Activated CD4-positive, alpha-beta T cell treated with anti-CD3 and anti-CD28 coated beads for 36 hours (primary cell): ENCODE measurements at places on chromosomes 4 and X.

- H3K36me3 ChIP-seq, result no peaks in the 10 kb centered on the region
- H3K27ac ChIP-seq, result no peak overlapping the region
- DNase-seq, result no peak
- no peak overlapping the region for H3K4me3 ChIP-seq
- no peaks in the 10 kb centered on the region for H3K27me3 ChIP-seq
- H3K4me1 ChIP-seq, result no peaks in the 10 kb centered on the region
These were observed 606.5 kb downstream of the MAGEB5 start for GRCh38 chrX:26822448-26822847.

- no peaks in the 10 kb centered on the region for H3K27me3 ChIP-seq
- H3K27ac ChIP-seq, result no peak overlapping the region
- DNase-seq, result no peak
- no peak overlapping the region for H3K4me3 ChIP-seq
- peaks cover 29% of the 10 kb centered on the region for H3K36me3 ChIP-seq
These were observed 13.9 kb downstream of the TMEM165 start for GRCh38 chr4:55409468-55410171.

DNA sequence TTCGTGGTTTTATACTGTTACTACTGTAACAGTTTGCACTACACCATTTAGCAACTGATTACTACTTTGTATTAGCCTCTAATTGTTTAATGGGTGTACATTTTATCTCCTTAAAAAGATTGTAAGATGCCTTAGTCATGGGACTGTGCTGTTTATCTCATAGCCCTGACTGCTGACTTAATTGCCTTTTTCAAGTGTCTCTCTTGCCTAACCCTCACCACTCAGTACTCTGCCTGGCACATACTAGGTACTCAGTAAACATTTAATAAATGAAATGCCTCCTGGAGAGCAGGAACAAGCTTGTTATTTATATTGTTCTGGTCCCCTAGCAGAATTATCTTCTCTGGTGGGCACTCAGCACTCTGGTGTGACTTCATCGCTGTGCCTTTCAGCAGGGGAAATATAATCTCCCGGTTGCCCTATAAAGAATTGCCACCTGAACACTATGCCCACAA is 1.7 kb upstream of the STIM2 start:
- no peaks in the 10 kb centered on the region for H3K36me3 ChIP-seq
- no peaks in the 10 kb centered on the region for H3K27me3 ChIP-seq
- H3K4me3 ChIP-seq, result peak overlapping the region; percentile 91
- peak overlapping the region; percentile 93 for H3K27ac ChIP-seq
- no peak for DNase-seq

GRCh38 chr4:76569225-76569624 is 134.2 kb downstream of the SHROOM3 start:
- no peak overlapping the region for H3K4me3 ChIP-seq
- H3K27ac ChIP-seq, result no peak overlapping the region
- no peak for DNase-seq
- no peaks in the 10 kb centered on the region for H3K4me1 ChIP-seq

GRCh38 chrX:142938793-142939192 is 86.9 kb upstream of the SPANXN4 start:
- no peaks in the 10 kb centered on the region for H3K27me3 ChIP-seq
- no peak overlapping the region for H3K27ac ChIP-seq
- H3K4me3 ChIP-seq, result no peak overlapping the region
- no peaks in the 10 kb centered on the region for H3K4me1 ChIP-seq

DNA sequence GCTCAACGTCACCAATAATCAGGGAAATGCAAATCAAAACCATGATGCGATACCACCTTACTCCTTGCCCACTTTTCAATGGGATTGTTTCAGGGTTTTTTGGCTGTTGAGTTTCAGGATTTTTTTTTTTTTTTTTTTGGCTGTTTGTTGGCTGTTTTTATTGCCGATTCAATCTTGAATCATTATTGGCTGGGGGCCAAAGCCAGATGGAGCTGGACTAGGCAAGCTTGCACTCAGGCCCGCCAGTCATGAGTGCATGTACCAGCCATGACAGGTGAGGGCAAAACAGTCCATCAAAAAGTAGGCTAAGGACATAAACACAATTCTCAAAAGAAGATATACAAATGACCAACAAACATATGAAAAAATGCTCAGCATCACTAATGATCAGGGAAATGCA is 13.3 kb downstream of the YIPF7 start:
- peaks cover 3% of the 10 kb centered on the region for H3K27me3 ChIP-seq
- DNase-seq, result no peak
- no peaks in the 10 kb centered on the region for H3K36me3 ChIP-seq
- no peaks in the 10 kb centered on the region for H3K4me1 ChIP-seq
- no peak overlapping the region for H3K4me3 ChIP-seq
- H3K27ac ChIP-seq, result no peak overlapping the region

- DNase-seq, result no peak
- no peaks in the 10 kb centered on the region for H3K36me3 ChIP-seq
- H3K4me3 ChIP-seq, result no peak overlapping the region
- no peak overlapping the region for H3K27ac ChIP-seq
- no peaks in the 10 kb centered on the region for H3K4me1 ChIP-seq
- H3K27me3 ChIP-seq, result no peaks in the 10 kb centered on the region
These were observed 7.6 kb upstream of the CXCL5 start for GRCh38 chr4:74006009-74006476.

DNA sequence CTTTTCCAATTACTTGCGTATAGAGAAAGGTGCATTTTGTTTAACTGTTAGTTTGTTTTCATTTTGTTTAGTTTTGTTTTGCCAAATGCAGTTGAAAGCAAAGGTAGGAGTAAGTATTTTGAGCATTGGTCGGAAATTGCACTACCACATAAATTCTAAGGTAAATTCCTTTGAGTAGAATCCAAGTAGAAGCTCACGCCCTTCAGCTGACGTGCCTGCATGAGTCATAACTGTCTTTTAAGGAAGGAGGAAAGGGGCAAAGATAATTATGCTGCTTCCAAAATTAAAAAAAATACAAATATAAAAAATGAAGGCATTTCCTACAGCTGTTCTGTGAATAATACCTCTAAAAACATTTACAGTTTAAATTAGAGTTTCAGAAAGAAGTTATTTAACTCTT is 110.2 kb upstream of the MYOZ2 start:
- no peak for DNase-seq
- H3K27ac ChIP-seq, result no peak overlapping the region
- H3K27me3 ChIP-seq, result no peaks in the 10 kb centered on the region
- H3K4me1 ChIP-seq, result no peaks in the 10 kb centered on the region
- no peak overlapping the region for H3K4me3 ChIP-seq
- H3K36me3 ChIP-seq, result no peaks in the 10 kb centered on the region

- H3K27me3 ChIP-seq, result peaks cover 3% of the 10 kb centered on the region
- H3K4me1 ChIP-seq, result peaks cover 11% of the 10 kb centered on the region
- no peak for DNase-seq
- H3K4me3 ChIP-seq, result no peak overlapping the region
These were observed 31.2 kb upstream of the NSUN7 start for GRCh38 chr4:40718586-40718985.

DNA sequence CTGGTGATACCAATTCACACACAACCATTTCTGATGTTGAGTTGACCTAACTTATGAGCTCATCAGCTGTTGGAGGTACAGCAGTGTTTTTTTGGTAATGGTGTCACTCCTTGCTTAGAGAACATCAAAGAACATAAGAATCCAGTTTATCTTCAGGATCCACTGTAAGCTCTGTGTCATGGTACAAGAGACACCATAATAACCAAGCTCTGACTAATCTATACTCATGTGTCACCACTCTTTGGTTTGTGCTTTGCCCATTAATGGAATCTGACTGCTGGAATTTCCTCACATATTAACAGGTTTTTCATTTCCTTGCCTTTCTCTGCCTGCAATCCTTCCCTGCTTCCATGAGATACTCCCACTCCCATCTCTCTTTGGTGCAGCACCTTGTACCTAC is 735.1 kb upstream of the LCORL start:
- H3K27me3 ChIP-seq, result no peaks in the 10 kb centered on the region
- DNase-seq, result no peak
- H3K4me1 ChIP-seq, result no peaks in the 10 kb centered on the region
- H3K27ac ChIP-seq, result no peak overlapping the region
- no peaks in the 10 kb centered on the region for H3K36me3 ChIP-seq

GRCh38 chr4:62543002-62543401 is 1342.9 kb downstream of the ADGRL3 start:
- no peaks in the 10 kb centered on the region for H3K4me1 ChIP-seq
- no peak for DNase-seq
- no peaks in the 10 kb centered on the region for H3K36me3 ChIP-seq
- H3K27ac ChIP-seq, result no peak overlapping the region
- H3K4me3 ChIP-seq, result no peak overlapping the region

- H3K27me3 ChIP-seq, result no peaks in the 10 kb centered on the region
- H3K36me3 ChIP-seq, result peaks cover 13% of the 10 kb centered on the region
- no peak for DNase-seq
- no peaks in the 10 kb centered on the region for H3K4me1 ChIP-seq
- no peak overlapping the region for H3K4me3 ChIP-seq
These were observed 77.1 kb downstream of the ZFYVE28 start for GRCh38 chr4:2341261-2341841.

- H3K27ac ChIP-seq, result peak overlapping the region; percentile 87
- peaks cover 49% of the 10 kb centered on the region for H3K4me1 ChIP-seq
- no peaks in the 10 kb centered on the region for H3K27me3 ChIP-seq
- DNase-seq, result peak; percentile 24
These were observed 4.6 kb downstream of the MMAA start for GRCh38 chr4:145623831-145624230.

- no peak overlapping the region for H3K4me3 ChIP-seq
- no peaks in the 10 kb centered on the region for H3K36me3 ChIP-seq
- DNase-seq, result no peak
- H3K4me1 ChIP-seq, result no peaks in the 10 kb centered on the region
- peaks cover 7% of the 10 kb centered on the region for H3K27me3 ChIP-seq
These were observed 34.3 kb downstream of the OR13H1 start for GRCh38 chrX:131577999-131578734.

- H3K4me3 ChIP-seq, result no peak overlapping the region
- DNase-seq, result no peak
- peaks cover 15% of the 10 kb centered on the region for H3K4me1 ChIP-seq
- H3K36me3 ChIP-seq, result no peaks in the 10 kb centered on the region
- no peak overlapping the region for H3K27ac ChIP-seq
- H3K27me3 ChIP-seq, result no peaks in the 10 kb centered on the region
These were observed 45.1 kb downstream of the ARHGEF9 start for GRCh38 chrX:63739885-63740284.

DNA sequence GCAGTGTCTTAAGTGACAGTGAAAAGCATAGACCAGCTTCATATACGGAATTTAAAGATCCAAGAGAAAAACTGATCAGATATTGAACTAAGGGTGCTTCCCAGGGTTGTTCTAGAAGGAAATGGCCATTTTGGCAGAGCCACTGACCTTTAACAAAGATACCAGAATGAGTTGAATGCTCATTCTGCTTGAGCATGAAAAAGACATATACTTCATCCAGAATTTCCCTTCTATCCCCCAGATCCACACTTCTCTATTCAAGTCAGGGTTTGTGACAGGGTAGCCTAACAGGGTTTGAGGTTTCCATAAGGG is 45.6 kb upstream of the FAM9C start:
- peaks cover 4% of the 10 kb centered on the region for H3K36me3 ChIP-seq
- no peak for DNase-seq
- H3K4me3 ChIP-seq, result peak overlapping the region; percentile 54
- peaks cover 91% of the 10 kb centered on the region for H3K4me1 ChIP-seq
- no peaks in the 10 kb centered on the region for H3K27me3 ChIP-seq
- peak overlapping the region; percentile 95 for H3K27ac ChIP-seq

DNA sequence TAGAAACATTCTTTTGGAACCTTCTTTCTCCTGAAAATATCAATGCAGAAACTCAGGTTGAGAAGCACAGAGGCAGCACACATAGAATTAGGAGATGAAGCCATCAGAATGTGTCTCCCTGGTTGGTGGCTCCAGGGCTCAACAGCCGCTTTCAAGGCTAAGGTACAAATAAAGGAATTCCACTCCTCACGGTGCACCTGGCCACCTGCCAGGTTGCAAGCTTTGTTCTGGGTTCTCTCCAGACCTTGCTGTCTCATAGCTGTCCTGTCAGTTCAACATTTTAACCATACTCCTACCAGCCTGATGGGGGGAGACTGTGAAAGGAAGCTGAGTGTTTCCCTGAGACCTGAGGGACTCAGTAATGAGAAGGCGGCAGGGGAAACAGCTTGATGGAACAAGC is 96.3 kb upstream of the HPF1 start:
- H3K4me3 ChIP-seq, result no peak overlapping the region
- H3K4me1 ChIP-seq, result no peaks in the 10 kb centered on the region
- H3K36me3 ChIP-seq, result no peaks in the 10 kb centered on the region
- peaks cover 1% of the 10 kb centered on the region for H3K27me3 ChIP-seq
- no peak overlapping the region for H3K27ac ChIP-seq

- peaks cover 4% of the 10 kb centered on the region for H3K36me3 ChIP-seq
- H3K4me3 ChIP-seq, result peak overlapping the region; percentile 84
- H3K27me3 ChIP-seq, result no peaks in the 10 kb centered on the region
- peak; percentile 33 for DNase-seq
- peak overlapping the region; percentile 88 for H3K27ac ChIP-seq
These were observed 793 bp upstream of the DCUN1D4 start for GRCh38 chr4:51842167-51842553.

GRCh38 chrX:10833299-10834169 is 213.1 kb upstream of the MID1 start:
- H3K27me3 ChIP-seq, result no peaks in the 10 kb centered on the region
- no peaks in the 10 kb centered on the region for H3K36me3 ChIP-seq
- H3K4me1 ChIP-seq, result no peaks in the 10 kb centered on the region
- H3K4me3 ChIP-seq, result no peak overlapping the region
- no peak overlapping the region for H3K27ac ChIP-seq
- no peak for DNase-seq

DNA sequence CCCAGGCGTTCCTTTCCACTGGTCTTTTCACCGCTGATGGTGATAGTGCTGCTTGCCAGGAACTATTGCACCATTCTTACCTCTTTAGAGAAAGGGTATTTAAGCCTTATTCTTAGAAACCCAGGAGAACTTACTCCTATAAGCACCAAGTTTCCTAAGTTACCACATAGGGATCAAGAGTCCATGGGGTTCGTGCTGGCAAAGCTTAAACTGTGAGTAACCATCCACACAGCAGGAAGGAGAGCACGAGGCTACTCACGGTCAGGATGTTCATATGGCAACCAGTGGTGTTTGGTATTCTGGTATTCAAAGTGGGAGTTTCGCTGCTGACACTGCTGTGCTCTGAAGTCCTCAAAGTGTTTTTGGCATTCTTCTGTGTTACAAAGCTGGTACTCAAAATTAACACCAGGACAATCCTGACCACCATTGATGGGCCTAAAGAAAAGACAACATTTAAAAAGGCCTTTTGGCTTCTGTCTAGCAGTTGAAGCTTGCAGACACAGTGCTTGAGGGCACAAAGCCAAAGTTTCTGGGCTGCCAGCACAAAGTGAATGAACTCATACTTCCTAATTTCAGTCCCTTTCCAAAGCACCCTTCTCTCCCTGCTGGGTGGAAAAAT is 256.9 kb downstream of the ADAMTS3 start:
- no peaks in the 10 kb centered on the region for H3K4me1 ChIP-seq
- peaks cover 2% of the 10 kb centered on the region for H3K27me3 ChIP-seq
- no peaks in the 10 kb centered on the region for H3K36me3 ChIP-seq
- H3K4me3 ChIP-seq, result no peak overlapping the region
- DNase-seq, result no peak

GRCh38 chrX:102155806-102156179 is at the start of gene BEX5:
Gene BEX5, minus strand, starts transcription at chrX:102155977. Its CDS starts 1,712 bp downstream, at chrX:102154265.
- H3K36me3 ChIP-seq, result no peaks in the 10 kb centered on the region
- peak; percentile 75 for DNase-seq
- peaks cover 5% of the 10 kb centered on the region for H3K27me3 ChIP-seq
- H3K27ac ChIP-seq, result peak within 1 kb of the TSS; percentile 90

GRCh38 chrX:79176028-79176427 is 31.5 kb downstream of the GPR174 start:
- H3K4me1 ChIP-seq, result peaks cover 79% of the 10 kb centered on the region
- H3K27ac ChIP-seq, result no peak overlapping the region
- DNase-seq, result no peak
- no peak overlapping the region for H3K4me3 ChIP-seq
- H3K27me3 ChIP-seq, result no peaks in the 10 kb centered on the region
